Activated CD4-positive, alpha-beta memory T cell treated with anti-CD3 and anti-CD28 coated beads, Interleukin-2, amount 10 ng/mL, durations not matched to agents 7 days and 5 days (primary cell): ENCODE measurements at places on chromosomes 2 and 18. TPM values are rescaled to one million over a fixed set of nuclear protein-coding genes. Genes with fewer than 3 reads are reported as not detected.

Gene UGT1A10
- not detected for total RNA-seq

Gene FBXO15
- 0.60 TPM for total RNA-seq

Gene VWA3B
- not detected for total RNA-seq

Gene SLC4A5
- total RNA-seq: 3.4 TPM

Gene LCT
- total RNA-seq: 0.13 TPM

Gene WNT6
- not detected for total RNA-seq

- DNase-seq: no peak
Measured at GRCh38 chr2:126879348-126880298, 19.1 kb upstream of the TEX51 start.

- DNase-seq: no peak
Measured at GRCh38 chr2:121735518-121736074, 1.1 kb downstream of the NIFK start.
